ENCODE measurements at places on chromosomes 3 and 15. TPM values are rescaled to one million over a fixed set of nuclear protein-coding genes. Genes with fewer than 3 reads are reported as not detected.

CTXN2 gene
- not detected for total RNA-seq

TBC1D23 gene
- total RNA-seq, result 84.5 TPM

RPL15 gene
- total RNA-seq, result 2,472 TPM

DPPA4 gene
- total RNA-seq, result not detected

SNRPN gene
- 173 TPM for total RNA-seq

SPATA12 gene
- 0.15 TPM for total RNA-seq

TRIM42 gene
- not detected for total RNA-seq

AGBL1 gene
- not detected for total RNA-seq

RTP4 gene
- total RNA-seq, result 2.8 TPM

RETNLB gene
- not detected for total RNA-seq

ALDH1A2 gene
- total RNA-seq, result 2.3 TPM

CXCR6 gene
- total RNA-seq, result not detected

PRR23B gene
- not detected for total RNA-seq

SLITRK3 gene
- total RNA-seq, result not detected

RNU5B-1 gene
- not detected for total RNA-seq

GRAMD1C gene
- 7.1 TPM for total RNA-seq

CMTM8 gene
- total RNA-seq, result 0.17 TPM

TLR9 gene
- total RNA-seq, result under 0.01 TPM

SGO1 gene
- 9.9 TPM for total RNA-seq

B3GALNT1 gene
- 16.9 TPM for total RNA-seq

RARRES1 gene
- 232 TPM for total RNA-seq

THBS1 gene
- 2,470 TPM for total RNA-seq

GABRG3 gene
- not detected for total RNA-seq

PLCB2 gene
- 0.17 TPM for total RNA-seq

MCTP2 gene
- total RNA-seq, result 19.6 TPM

AADACL2 gene
- not detected for total RNA-seq

ROBO1 gene
- total RNA-seq, result 67.2 TPM

GP9 gene
- total RNA-seq, result not detected

TM4SF18 gene
- 0.44 TPM for total RNA-seq

STAC gene
- 2.5 TPM for total RNA-seq

GOLGA8G gene
- total RNA-seq, result not detected

All from smooth muscle cell of trachea (primary cell).